ENCODE measurements at places on chromosomes 5 and 9.

GRCh38 chr9:69097064-69097463 is 61.5 kb downstream of the FXN start:
- no peak for DNase-seq

DNA sequence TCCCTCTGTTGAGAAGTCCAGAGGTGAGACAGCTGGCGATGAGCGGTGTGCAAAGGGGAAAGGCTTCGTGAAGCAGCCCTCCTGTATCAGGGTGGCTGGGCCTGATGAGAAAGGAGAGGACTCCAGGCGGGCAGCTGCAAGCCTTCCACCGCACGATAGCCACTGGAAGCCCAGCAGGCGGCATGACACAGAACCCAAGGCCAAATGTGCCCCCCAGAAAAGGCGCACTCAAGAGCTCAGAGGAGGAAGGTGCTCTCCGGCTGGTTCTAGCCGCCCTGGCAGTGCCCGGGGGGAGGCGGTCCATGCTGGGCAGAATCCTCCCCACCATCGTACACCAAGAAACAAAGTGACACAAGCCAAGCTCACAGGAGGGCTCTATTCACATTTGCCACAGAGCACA is 60.3 kb downstream of the TEX10 start:
- DNase-seq: no peak

- peak; percentile 41 for DNase-seq
Measured at GRCh38 chr5:115170134-115170928, 623 bp upstream of the TRIM36 start.

GRCh38 chr5:111933086-111933485 is 176.1 kb upstream of the NREP start:
- DNase-seq: no peak

GRCh38 chr5:132673488-132673887 is 301 bp upstream of the IL4 start:
- no peak for DNase-seq

DNA sequence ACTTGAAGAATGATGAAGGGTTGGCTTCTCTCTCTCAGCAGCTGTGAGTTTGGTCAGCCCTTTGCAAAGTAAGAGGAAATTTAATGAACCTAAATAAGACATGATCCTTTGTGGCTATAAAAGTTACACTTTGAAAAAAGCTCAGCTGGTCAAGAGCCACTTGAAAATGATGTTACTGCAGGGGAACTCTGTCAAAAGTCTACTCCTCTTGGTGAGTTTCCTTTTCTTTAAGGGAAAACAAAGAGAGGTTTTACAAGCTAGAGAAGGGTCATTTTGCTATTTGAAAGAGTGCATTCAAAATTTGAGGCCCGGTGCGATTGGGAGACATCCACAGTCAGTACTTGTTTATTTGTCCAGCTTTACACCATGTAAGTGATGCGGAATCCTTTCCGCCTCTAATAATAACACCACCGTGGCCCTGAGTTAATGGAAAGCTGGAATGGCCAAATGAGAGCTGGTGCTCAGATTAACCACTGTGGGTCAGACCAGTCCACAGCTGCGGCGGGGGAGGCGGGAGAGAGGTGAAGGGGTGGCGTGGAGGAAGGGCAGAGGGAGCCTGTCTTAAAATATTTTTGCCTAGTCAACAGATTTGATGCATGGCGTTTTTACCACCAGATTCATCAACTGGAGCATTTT is 404.0 kb downstream of the TLE4 start:
- no peak for DNase-seq

- DNase-seq: peak; percentile 51
Measured at GRCh38 chr5:179759581-179760551, 27.2 kb downstream of the MAML1 start.

All from stimulated activated CD4-positive, alpha-beta T cell treated with anti-CD3 and anti-CD28 coated beads, Interleukin-15, amount 100 ng/mL, for 24 hours (primary cell).